Hepatic stellate cell (primary cell): ENCODE measurements at places on chromosomes 7 and 10.

DNA sequence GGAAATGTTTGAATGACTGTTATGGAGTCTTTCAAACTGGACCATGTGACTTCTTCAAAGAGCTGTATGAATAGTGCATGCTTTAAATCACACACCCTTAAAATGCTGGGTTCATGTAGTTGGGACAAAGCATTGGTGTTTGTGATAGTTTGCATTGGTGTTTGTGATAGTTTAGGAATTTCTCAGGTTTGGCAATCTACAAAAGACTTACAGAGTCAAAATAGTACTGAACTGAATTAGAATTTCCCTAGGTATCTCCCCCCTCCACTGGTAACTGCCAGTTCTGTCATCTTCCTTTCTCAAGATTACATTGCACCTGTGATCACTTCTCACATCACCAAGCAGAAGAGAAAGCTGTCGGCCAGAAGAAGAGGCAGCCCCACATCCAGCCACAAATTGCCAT lies 261.1 kb downstream of the GATA3 start:
- DNase-seq = no peak

GRCh38 chr7:26156451-26157420 lies 4.7 kb downstream of the NFE2L3 start:
- DNase-seq = peak; percentile 70

DNA sequence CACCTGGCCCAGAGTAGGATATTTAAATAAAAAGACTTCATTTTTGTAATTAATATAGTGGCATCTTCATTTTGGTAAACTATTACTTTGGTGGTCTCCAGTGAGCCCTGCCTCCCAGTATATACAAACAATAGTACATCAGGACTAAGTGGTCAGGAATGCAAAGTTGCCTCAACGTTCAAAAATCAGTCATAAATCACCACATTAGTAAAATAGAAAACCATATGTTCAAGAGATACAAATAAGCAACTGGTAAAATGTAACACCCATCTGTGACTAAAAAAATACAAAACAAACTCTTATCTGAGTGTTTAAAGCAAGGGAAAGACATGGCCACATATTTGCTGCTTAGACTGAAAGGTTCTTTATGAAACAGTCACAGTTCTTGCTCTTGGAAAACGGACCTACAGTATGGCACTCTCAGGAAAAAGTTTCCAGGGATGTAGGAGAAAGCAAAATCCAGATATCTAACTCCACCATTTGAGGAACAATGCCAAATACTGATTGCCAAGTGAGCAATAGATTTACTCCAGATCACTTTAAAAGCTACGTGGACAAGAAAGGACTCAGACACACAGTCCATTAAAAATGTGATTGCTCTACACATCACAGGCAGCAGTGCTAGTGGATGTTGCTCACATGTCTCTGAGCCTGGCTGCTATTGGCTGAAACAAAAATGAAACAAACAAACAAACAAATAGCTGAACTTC lies 15.1 kb upstream of the RHOBTB1 start:
- DNase-seq = no peak

DNA sequence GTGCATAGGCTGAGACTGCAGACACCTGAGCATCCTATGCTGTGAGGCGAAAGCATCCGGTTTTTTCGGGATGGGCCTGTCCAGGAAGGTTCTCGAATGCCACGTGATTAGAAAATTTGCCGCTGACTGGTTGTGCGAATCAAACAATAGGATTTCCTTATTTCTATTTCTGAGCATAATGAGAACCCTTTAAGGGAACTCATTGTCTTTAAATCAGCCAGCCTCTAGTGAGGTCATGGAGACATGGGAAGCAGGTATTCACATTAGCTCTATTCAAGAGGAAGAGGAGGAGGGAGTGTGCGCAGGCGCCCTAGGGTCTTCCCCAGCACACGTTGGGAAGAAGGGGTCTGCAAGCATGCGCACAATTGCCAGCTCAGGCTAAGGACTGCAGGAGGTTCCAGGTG lies 5.6 kb downstream of the GIMAP1 start:
- no peak for DNase-seq

DNA sequence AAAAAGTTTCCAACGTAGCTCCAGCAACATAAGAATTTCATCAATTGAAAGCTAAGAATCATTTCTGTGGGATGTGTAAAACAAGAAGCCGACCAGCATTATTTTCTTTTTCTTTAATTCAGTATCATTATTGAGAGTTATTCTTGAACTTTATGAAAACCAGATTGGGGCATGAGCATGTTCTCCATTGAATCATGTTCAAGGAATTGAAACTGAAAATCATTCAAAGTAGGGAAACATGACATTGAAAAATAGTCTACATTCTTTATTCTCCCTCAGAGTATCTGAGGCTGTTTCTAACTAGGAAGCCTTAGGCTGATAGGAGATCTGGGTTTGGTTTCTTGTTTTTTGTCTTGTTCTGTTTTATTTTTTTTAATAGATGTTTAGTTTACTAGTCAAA lies 253.7 kb downstream of the DYNC1I1 start:
- no peak for DNase-seq

DNA sequence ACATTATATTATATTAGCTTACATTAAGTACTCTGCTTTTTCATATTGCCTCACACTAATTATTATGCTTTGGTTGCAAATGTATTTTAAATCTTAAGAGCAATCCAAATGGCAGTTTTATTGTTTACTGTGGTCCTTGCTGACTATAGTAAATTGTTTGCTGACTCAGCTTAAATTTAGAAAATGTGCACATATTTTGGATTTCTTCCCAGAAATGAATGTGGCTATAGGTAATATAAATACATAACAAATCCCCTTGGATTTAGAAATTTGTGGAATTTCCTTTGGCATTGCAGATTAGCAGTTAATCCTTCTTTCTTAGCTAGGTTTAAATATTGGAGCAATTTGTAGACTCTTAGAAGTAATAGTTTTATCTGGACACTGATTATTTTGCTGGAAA lies 565.8 kb downstream of the NRG3 start:
- no peak for DNase-seq

DNA sequence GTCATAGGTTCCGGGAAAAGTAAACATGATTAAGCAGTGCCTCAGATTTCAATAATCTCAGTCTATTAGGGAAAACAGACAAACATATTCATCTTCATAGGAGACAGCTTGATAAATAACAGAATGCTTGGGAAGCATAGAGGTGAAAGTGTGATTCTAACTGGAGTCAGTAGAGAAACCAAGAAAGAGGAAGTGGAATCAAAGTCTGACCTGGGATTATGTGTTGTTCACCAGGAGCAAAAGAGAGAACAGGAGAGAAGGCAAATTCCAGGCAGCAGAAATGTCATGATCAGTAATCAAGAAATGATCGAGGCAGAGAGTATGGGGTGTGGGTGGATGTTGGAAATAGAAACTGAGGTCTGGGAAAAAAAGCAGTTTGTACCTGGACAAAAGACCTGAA lies 43.7 kb downstream of the DGKB start:
- no peak for DNase-seq

DNA sequence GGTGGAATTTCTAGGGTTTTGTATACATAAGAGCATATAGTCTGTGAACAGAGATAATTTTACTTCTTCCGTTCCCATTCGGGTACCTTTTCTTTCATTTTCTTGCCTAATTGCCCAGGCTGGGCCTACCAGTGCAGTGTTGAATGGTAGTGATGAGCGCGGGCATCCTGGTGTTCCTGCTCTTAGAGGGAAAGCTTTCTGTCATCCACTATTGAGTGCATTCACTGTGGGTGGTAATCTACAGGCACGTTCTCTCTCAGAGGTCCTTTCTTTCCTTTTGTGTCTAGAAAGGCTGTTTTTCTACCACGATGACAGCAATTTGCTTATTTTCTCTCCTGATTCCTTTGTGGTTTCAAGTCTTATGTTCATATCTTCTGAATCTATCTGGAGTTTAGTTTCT lies 65.0 kb downstream of the INPP5A start:
- no peak for DNase-seq

GRCh38 chr10:533186-533585 lies 156.3 kb downstream of the DIP2C start:
- DNase-seq = no peak

DNA sequence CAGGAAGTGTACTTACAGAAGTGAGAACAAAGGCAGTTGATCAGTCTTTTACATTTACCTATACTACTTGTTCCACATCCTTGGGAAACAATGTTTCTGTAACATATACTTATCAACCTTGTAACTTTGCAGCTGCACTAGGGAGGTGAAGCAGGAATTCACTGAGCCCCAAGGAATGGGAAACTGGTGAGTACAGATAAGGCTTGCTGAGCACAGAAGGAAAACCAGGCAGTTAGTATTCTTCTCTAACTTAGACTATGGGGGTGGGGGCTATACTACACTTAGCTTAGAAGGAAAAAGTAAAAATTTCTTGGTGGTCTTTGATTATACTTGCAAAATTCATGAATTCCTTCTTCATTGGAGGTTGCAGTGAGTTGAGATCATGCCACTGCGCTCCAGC lies 6.9 kb upstream of the ZNF33A start:
- DNase-seq = no peak

- no peak for DNase-seq
Measured at GRCh38 chr10:5555021-5555510, 30.3 kb downstream of the CALML3 start.

GRCh38 chr7:17472518-17472917 lies 174.1 kb downstream of the AHR start:
- no peak for DNase-seq

DNA sequence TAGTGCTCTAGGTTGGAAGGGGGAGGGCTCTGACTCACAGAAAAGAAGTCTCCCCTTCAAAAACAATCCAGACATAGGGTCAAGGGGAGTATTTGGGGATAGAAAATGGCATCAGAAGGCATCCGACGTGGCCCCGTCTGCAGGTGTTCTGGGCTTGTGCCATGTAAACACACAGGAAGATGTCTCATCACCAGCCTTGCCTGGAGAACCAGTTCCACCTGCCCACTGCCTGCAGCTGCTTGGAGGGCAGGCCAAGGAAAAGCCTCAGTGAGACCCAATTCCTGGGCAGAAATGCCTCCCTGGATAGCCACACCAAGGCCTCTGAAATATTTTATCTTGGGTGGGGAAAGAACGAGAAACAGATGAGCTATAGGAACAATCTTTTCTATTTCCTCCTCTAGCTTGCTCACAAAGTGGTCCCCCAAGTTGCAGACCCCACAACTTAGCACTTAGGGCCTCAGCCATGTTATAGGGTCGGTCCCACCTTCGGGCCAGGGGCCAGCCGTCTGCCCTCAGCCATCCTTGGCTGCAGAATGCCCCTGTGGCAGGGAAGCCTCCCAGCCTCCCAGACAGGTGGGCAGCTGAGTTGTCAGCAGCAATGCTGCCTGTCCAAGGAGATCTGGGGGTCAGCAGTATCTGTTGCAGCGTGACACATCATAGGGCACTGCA lies 54.3 kb upstream of the ECHDC3 start:
- DNase-seq = no peak

DNA sequence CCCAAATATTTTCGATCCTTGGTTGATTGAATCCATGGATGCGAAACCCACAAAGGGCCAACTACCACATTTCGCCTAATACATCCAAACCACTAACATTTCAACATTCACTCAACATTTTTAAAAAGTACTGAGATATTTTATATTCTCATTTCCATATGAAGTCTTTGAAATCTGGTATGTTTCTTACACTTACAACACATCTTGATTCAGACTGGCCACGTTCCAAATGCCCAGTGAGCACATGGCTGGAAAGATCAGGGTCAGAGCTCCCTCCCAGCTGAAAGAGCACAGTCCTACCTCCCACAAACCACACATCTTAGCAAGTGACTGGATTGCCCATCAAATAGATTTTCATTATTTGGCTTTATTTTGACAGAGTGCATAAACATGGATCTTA lies 18.9 kb downstream of the NCAPG2 start:
- DNase-seq = no peak

DNA sequence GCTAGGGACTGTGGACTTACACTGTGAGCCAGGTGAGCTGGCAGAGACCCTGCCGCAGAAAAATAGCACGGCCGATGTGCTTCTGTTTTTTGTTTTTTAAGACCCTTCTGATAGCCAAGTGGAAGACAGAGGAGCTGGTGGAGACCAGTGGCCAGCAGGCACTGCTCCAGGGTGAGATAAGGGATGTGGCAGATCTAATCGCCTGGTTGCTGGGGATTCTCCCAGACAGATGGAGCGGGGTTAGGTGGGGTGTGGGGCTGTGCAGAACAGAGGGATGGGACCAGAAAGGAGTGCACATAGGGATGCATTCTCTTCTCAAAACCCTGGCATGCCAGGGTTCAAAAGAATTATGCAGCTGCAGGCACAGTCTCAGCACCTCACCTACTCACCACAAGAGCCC lies 82.2 kb downstream of the VOPP1 start:
- DNase-seq = no peak

GRCh38 chr10:96230527-96230926 lies 40.8 kb downstream of the BLNK start:
- DNase-seq = no peak

GRCh38 chr10:77746047-77746707 lies 108.6 kb upstream of the KCNMA1 start:
- peak; percentile 39 for DNase-seq

DNA sequence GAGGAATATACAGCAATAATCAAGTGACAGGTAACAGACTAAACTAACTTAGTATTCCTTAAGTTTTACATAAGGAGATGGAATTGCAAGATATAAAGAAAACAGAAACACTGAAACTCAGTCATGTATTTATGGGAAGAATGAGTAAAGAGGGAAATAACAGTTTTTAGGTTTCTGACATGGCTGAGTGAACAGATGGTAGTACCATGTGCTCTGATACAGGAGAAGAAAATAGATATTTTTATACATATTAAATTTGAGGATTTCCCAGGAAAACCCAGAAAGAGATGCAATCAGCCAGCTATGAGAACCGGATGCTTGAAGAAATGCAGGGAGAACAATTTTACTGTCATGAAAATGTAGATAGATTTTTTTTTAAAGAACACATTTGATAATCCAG lies 669.5 kb upstream of the GRM3 start:
- DNase-seq = no peak

GRCh38 chr10:105398202-105398601 lies 757.1 kb downstream of the SORCS3 start:
- no peak for DNase-seq

DNA sequence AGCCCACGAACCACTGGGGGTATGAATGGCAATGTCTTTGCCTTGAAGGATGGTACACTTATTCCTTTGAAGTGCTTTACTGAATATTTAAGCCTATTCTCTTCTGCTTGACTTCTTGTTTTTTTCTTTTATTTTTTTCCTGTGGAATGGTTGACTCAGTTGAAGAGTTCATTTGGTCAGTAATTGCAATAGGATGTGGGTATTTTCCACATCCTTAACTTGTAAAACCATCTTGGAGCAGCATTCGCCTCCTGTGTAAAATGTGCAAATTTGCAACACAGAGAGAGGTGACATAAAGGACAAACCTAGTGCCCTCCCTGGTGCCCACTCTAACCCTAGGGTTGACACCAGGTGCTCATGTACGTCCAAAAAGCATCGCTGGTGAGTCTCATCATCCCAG lies 347.0 kb downstream of the GATA3 start:
- no peak for DNase-seq

- peak; percentile 74 for DNase-seq
Measured at GRCh38 chr10:5595994-5596471, 70.4 kb downstream of the ASB13 start.

- DNase-seq = peak; percentile 43
Measured at GRCh38 chr7:108004220-108005142, 1.5 kb upstream of the LAMB1 start.

- no peak for DNase-seq
Measured at GRCh38 chr10:51892965-51893658, 193.7 kb upstream of the CSTF2T start.
